Activated CD4-positive, alpha-beta T cell treated with anti-CD3 and anti-CD28 coated beads, Interleukin-2, amount 10 ng/mL, durations not matched to agents 7 days and 5 days (primary cell): ENCODE measurements at places on chromosomes 16 and 17. TPM values are rescaled to one million over a fixed set of nuclear protein-coding genes. Genes with fewer than 3 reads are reported as not detected.

Gene ZNF597
- total RNA-seq = 2.5 TPM

Gene NPB
- 0.48 TPM for total RNA-seq

Gene FGF11
- 9.4 TPM for total RNA-seq

Gene TNFRSF17
- total RNA-seq = not detected

Gene CCDC47
- total RNA-seq = 65.4 TPM

Gene AXIN2
- 13.4 TPM for total RNA-seq

Gene LRRC46
- 1.4 TPM for total RNA-seq

Gene UNC45B
- 0.10 TPM for total RNA-seq

Gene SCN4A
- 0.04 TPM for total RNA-seq

Gene SYNGR3
- 1.3 TPM for total RNA-seq

Gene C17orf50
- not detected for total RNA-seq

Gene CCL4
- 2.8 TPM for total RNA-seq

Gene FBXW10
- total RNA-seq = not detected

Gene ORC6
- 29.2 TPM for total RNA-seq

Gene MKS1
- 18.5 TPM for total RNA-seq

Gene KIFC3
- total RNA-seq = not detected

Gene SRL
- not detected for total RNA-seq

Gene TNK1
- total RNA-seq = 2.1 TPM

Gene NOS2
- total RNA-seq = not detected

Gene FAM171A2
- total RNA-seq = 0.08 TPM

Gene KRTAP2-2
- total RNA-seq = not detected

Gene SKAP1
- 144 TPM for total RNA-seq

Gene EMC6
- 34.8 TPM for total RNA-seq

Gene CACNG1
- total RNA-seq = not detected

Gene SLC16A5
- 12.2 TPM for total RNA-seq

Gene TRIM65
- total RNA-seq = 28.7 TPM

Gene EFCAB5
- 1.6 TPM for total RNA-seq

Gene TEX19
- total RNA-seq = 0.10 TPM

Gene MMP25
- total RNA-seq = 18.1 TPM

Gene LAT
- total RNA-seq = 365 TPM

Gene CDH5
- total RNA-seq = not detected

Gene NMRAL1
- 34.0 TPM for total RNA-seq

Gene TUFM
- total RNA-seq = 125 TPM

Gene AARS1
- total RNA-seq = 99.8 TPM

Gene SMG6
- total RNA-seq = 51.1 TPM

Gene PPP1R1B
- not detected for total RNA-seq

Gene CCR7
- 323 TPM for total RNA-seq

Gene GAS2L2
- not detected for total RNA-seq

Gene GDPD1
- 2.2 TPM for total RNA-seq

Gene INCA1
- 0.50 TPM for total RNA-seq

Gene CHST4
- total RNA-seq = not detected

Gene RNF43
- 0.07 TPM for total RNA-seq

Gene PYDC1
- not detected for total RNA-seq

Gene RND2
- 0.05 TPM for total RNA-seq

Gene OR2C1
- not detected for total RNA-seq

Gene PDPK1
- 43.3 TPM for total RNA-seq
